ENCODE measurements at places on chromosomes 13 and 19. TPM values are rescaled to one million over a fixed set of nuclear protein-coding genes. Genes with fewer than 3 reads are reported as not detected.
A peak's percentile ranks its signal among the peaks of the same experiment; 100 is the strongest.

DNA sequence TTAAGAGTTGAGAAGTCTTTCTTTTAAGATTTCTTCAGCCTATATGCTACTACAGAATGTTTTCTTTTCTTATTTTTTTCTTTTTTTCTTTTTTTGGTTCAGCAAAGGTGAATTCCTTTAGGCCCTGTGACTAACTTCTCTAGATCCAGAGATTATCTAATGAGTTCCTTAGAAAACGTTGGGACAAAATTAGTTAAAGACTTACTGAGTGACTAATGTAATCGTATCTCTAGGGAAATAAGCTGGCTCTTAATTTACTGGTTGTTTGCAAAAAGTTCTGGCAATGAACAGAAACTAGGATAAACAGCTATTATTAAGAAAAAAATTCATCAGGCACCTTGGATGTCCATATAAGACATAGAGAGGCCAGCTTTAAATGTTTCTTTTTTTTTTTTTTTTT lies 30.7 kb upstream of the CSNK1A1L start:
- no peak for DNase-seq

- DNase-seq: no peak
Observed at GRCh38 chr19:33691736-33692135, 70.0 kb downstream of the CHST8 start.

DNA sequence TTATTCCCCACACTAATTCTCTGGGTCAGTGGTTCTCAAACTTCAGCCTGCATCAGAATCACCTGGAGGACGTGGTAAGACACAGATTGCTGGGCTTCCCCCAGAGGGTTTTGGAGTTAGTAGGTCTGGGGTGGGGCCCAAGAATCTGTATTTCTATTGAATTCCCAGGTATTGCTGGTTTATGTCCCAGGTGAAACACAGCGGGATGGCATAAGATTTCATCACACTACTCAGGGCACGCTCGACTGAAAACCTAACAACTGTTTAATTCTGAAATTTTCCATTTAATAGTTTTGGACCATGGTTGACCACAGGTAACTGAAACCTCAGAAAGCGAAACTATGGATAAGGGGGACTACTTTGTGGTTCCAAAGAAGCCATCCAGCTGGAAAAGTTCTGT lies 6.5 kb downstream of the MLNR start:
- DNase-seq: no peak

The ZNF610 gene
- 5.1 TPM for total RNA-seq

GRCh38 chr19:51123381-51123800 lies 1.3 kb upstream of the SIGLEC9 start:
- peak; percentile 47 for DNase-seq

GRCh38 chr19:44890366-44891015 lies 563 bp upstream of the TOMM40 start:
- no peak for DNase-seq

- DNase-seq: no peak
Observed at GRCh38 chr13:24858953-24859352, 95.0 kb downstream of the RNF17 start.

- no peak for DNase-seq
Observed at GRCh38 chr13:46797501-46798237, 708 bp upstream of the ESD start.

DNA sequence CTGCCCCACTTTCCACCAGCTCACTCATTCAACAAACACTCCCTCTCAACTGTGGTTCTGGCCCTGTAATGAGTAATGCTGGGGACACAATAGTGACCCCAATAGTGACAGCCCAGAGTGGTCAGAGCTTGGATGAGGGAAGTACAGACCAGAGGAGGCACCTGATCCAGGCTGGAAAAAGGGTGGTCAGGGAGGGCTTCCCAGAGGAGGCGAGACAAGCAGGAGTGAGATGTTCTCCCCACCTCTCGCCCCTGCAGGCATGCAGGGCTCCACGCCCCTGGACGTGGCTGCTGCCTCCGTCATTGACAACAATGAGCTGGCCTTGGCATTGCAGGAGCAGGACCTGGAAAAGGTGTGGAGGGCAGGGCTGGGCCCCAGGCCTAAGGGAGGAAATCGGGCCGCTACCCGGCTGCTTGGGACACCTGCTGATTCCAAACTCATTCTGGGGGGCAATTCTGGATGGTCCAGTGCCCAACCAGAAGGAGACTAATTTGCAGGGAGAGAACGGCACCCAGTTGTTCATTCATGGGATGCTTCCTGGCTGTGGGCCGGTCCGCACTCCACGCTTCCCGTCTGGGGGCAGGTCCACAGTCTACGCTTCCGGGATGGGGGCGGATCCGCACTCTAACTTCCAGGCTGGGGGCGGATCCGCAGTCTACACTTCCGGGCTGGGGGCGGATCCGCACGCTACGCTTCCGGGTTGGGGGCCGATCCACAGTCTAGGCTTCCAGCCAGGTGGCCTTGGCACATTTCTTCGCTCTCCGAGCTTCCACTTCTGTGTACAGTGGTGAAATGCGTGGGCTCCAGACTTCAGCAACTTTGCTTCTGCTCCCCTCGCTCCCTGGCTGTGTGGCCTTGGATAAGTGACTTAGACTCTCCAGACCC lies 63.4 kb downstream of the RYR1 start:
- no peak for DNase-seq

The HSPB6 gene
- 899 TPM for total RNA-seq

GRCh38 chr19:6263735-6264444 lies 15.9 kb downstream of the MLLT1 start:
- no peak for DNase-seq

DNA sequence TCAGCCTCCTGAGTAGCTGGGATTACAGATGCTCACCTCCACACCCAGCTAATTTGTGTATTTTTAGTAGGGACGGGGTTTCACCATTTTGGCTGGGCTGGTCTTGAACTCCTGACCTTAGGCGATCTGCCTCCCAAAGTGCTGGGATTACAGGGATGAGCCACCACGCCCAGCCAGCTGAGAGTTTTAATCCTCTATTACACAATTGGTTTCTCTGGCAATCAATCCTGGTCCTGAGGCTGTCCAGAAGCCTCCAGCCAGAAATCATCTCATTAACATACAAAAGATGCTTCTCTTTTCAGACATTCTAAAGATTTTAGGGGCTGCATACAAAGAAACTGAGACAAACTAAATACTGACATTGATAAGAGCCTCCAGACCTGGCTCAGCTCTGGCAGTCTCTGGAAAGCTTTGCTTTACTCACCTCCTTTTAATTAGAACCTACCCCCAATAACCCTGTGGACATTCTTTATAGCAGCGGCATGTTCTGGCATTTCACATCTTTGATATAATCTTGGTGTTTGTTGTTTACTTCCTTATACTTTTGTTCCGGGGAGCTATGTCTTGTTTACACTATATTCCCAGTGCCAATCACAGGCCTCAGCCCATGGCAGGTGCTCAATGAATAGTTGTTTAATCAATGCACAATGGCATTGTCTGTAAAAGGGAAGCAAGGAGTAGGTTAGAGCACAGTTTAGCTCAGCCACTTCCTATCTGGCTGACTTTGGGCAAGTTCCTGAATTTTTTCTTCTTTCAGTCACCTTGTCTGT lies 4.1 kb upstream of the ZNF724 start:
- DNase-seq: no peak

The ABCC4 gene
- 4.9 TPM for total RNA-seq

GRCh38 chr13:27592865-27593264 lies 27.5 kb downstream of the LNX2 start:
- no peak for DNase-seq

DNA sequence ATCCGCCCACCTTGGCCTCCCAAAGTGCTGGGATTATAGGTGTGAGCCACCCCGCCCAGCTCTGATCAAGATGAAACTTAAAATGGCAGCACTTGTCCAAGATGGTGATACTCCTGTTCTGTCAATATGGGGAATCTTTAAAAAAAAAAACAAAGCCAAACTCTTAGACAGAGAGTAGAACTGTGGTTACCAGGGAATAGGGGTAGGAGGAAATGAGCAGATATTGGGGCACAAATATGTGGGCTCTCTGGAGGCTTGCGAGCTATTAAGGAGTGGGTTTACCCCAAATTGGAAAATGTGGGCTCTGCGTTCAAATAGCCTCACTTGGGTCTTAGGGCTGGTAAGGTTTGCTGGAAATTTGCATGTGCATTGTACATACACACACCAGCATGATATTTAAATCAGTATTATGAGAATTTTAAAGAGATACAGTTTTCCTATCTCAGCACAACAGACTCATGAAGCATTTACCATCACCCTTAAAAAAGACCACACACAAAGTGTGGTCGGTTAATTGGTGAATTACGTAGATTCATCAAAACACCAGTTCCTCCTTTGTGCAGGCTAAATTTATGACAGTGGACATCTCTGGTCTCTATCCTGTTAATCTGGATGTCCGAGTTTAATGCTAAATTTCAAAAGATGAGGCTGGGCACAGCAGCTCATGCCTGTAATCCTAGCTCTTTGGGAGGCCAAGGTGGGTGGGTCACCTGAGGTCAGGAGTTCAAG lies 11.3 kb downstream of the CD70 start:
- no peak for DNase-seq

The ARHGEF1 gene
- total RNA-seq: 28.3 TPM

The TMEM255B gene
- total RNA-seq: 7.7 TPM

Measured in left ventricle myocardium inferior (tissue), 1 donor.